ENCODE measurements at places on chromosomes 7 and 10.

- no peak for DNase-seq
Observed at GRCh38 chr7:124652237-124652636, 113.4 kb downstream of the GPR37 start.

GRCh38 chr7:39609935-39610263 lies 13.5 kb upstream of the RALA start:
- DNase-seq: no peak

- no peak for DNase-seq
Observed at GRCh38 chr10:74640134-74640921, 186.1 kb upstream of the KAT6B start.

DNA sequence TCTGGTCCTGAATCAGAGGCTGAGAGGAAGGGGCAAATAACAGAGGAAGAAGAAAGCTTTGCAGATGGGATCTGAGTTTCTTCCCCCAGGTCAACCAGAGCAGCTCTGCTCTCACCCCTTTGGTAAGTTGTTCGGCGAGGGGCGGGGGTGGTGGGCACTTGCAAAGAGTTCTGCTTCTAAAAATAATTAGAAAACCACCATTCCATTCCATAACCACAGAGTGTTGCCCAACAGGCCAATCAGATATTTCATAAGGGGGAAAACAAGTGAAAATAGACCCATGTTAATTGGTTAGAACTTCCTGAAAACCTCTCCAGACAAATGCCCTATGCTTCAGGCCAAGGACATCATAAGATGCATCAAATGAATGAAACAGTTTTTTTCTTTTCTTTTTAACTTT lies 43.6 kb upstream of the R3HCC1L start:
- no peak for DNase-seq

DNA sequence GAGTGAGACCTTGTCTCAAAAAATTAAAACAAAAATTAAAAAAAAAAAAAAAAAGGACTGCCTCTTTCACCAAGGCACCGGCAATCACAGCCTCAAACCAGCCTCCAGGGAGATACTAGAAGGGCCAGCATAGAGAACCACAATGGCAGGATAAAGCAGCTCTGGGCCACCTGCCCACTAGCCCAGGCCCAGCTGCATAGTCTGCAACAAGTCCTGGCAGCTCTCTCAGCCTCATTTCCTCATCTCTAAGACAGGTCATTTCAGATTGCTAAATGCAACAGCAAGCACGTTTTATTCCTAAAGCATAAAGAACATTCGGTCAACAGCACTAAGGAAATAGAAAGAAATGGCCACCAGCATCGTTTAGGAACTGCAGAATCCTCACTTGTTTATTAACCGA lies 28.8 kb downstream of the XPNPEP1 start:
- no peak for DNase-seq

DNA sequence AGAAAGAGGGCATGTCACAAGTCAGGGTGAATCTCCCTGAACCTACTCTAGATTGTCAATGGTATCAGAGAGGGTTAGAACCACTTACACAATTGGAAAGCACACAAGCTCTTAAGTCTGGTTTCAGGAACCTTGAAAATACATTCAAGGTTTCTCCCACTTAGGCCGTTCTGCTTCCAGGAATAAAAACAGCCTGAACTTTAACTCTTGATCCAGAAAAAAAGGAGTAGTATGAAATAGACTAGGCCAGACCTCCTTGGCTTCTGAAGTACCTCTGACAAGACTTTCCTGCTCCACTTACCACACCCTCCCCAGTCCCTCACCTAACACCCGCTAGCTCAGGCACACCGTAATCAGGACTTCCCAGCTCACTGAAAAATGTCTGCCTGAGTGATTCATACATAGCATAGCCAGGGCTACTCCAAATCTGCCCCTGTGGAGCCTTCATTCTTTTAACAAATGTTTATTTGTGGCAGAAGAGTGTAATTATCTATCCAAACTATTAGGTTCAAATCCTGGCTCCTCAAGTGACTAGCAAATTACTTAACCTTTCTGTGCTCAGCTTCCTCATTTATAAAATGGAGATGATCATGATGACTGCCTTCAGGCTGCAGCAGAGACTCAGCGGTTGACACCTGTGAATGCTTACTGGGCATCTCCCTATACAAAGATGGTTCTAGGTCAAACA lies 30.3 kb upstream of the IL6 start:
- DNase-seq: no peak

DNA sequence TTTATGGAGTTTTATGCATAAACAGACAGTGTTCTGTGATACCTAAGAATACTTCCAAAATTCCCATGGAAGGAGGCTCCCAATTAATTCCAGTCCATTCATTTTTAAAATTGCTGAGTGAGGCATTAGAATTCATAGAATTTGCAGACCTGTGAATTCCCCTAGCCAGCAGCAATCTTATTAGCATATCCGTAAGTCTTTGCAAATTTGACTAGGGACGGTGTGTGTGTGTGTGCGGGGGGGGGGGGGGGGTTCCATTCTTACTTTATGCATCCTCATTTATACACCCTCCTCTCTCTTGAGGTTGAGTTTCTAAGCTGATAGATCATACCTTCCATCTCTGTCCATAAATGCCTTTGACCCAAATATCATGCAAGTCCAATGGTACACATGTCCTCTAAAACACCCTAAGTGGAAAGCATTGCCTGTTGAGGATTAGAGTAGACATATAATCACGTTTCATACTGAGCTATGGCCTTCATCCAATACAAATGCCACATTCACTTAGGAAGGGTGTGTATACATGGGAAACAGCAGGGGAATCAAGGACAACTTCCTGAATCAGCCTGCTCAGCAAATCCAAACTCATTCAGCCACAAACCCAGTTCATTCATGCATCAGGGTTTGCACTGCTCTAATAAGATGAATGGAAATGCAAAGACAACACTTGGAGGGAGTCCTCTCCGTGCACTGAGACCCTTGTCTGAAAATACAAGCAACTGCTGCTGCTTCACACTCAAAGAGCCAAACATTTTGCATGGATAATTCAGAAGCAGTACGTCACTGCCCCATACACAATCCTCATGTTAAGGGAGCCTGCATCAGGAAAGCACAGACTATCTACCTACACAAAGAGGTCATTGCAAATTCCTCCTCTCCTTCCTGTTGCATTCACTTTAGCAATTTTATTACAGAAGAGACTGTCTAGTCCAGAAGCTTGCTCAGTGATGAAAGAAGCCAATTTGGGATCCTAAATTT lies 350.8 kb downstream of the KCNMA1 start:
- DNase-seq: no peak

DNA sequence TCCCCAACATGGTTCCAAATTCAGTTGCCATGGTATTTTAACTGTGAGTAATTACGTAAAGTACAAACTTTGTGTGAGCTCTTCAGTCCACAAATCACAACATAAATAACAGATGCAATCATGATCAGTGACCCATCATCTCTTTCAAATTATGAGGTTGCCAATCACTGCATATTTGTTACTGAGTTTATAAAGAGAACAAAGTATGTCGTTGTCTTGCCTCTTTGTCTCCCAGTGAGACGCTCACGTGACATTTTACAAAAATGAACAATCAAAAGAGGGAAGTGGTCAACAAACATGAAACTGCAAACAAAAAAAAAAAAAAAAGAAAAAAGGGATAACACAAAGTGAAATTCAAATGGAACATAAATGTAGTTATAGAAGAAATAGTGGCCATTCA lies 122.7 kb upstream of the PDSS1 start:
- no peak for DNase-seq

GRCh38 chr7:2274666-2275065 lies 32.6 kb downstream of the NUDT1 start:
- no peak for DNase-seq

GRCh38 chr7:2523941-2524807 lies 4.6 kb downstream of the LFNG start:
- no peak for DNase-seq

- DNase-seq: no peak
Observed at GRCh38 chr7:151512353-151512752, 7.3 kb downstream of the RHEB start.

DNA sequence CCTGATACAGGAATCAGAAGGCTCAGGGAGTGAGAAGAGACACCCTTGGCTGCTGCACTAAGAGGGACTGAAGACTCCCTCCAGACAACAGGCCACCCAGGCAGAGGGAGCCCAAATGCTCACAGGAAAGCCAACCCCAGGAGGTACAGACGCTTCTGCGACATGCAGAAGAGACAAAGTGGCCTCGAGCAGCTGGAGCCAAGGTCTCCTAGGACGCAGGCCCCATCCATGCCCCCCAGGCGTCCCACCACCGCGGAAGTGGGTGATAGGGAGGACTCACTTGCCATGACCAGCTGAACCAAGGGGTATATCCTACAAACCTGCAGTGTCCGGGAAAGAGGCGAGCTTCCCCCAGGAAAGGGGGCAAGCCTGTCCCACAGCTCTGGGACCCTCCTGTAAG lies 56.9 kb downstream of the CTBP2 start:
- DNase-seq: no peak

DNA sequence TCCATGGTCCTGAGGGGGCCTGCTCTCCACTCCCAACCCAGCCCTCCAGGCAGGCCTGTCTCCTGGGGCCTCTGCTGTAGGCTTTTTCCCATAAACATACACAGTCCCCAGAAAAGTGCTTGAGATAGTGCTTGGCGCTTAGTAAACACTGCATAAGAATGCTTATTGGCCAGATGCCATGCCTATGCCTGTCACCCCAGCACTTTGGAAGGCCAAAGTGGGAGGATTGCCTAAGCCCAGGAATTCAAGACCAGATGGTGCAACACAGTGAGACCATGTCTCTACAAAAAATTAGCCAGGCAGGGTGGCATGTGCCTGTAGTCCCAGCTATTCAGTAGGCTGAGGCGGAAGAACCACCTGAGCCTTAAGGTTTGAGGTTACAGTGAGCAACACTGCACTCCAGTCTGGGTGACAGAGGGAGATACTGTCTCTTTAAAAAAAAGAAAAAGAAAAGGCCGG lies 24.6 kb upstream of the ASL start:
- no peak for DNase-seq

GRCh38 chr10:123301077-123301857 lies 147.1 kb downstream of the BUB3 start:
- no peak for DNase-seq

DNA sequence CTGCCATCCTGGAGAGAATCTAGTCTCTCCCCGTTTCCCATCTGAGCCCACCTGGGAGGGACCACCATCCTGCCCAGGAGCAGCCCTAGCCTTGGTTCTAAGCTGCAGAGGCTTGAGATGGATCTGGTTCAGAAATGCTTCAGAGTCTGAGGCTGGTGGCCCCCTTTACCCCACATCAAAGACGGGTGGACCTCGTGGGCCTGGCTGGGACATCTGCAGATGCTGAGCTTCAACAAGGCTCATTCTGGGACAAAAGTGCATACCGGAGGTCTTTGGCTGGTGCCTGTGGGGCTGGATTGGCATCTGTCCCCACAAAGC lies 4.9 kb upstream of the IRF5 start:
- no peak for DNase-seq

DNA sequence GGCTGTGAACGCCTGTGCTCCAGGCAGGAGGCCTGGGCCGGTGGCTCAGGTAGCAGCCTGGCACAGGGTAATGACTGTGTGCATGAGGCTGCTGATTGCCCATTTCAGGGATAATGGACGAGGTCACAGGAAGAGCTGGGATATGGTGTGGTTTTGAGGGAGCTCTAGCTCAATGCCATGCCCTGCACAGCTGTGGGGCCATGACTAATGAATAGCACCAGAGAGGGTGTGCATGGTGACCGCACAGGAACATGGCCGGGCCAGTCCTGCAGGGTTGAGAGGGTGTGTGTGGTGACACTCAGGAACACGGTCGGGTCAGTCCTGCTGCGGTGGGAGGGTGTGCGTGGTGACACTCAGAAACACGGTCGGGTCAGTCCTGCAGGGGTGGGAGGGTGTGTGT lies 21.8 kb downstream of the NKX6-2 start:
- DNase-seq: no peak

DNA sequence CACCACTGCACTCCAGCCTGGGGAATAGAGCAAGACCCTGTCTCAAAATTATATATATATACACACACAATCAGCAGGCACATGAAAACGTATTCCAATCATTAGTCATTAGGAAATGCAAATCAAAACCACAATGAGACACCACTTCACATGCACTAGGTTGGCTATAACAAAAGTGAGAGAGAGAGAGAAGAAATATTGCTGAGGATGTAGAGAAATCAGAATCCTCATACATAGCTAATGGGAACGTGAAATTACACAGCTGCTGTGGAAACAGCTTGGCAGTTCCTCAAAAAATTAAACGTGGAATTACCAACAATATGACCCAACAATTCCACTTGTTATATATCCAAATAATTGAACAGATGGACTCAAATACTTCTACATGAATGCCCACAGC lies 43.3 kb upstream of the CNNM1 start:
- DNase-seq: no peak

- no peak for DNase-seq
Observed at GRCh38 chr7:129263168-129263567, 38.3 kb downstream of the AHCYL2 start.

Measured in activated naive CD8-positive, alpha-beta T cell treated with anti-CD3 and anti-CD28 coated beads, Interleukin-2, amount 50 U/mL, for 24 hours (primary cell).